Neuronal stem cell (in vitro differentiated cells): ENCODE measurements at places on chromosomes 11 and 22.

DNA sequence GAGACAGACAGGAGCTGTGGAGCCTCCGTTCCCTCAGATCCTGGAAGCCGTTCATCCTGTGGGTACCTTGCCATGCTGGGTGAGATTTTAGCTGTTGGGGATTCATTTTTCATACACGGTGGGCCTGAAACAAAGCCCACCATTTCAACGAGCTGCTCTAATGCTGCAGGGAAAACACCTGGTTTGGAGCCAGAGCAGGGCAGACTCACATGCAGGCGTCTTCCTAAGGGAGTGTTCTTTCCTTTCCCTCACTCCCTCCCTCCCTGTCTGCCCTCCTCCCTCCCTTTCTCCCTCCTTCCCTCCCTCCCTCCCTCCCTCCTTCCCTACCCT lies 52.5 kb downstream of the CD6 start:
- no peak for DNase-seq
- H3K4me1 ChIP-seq, result peaks cover 9% of the 10 kb centered on the region
- H3K27me3 ChIP-seq, result no peaks in the 10 kb centered on the region
- no peaks in the 10 kb centered on the region for H3K36me3 ChIP-seq
- H3K27ac ChIP-seq, result no peak overlapping the region

- no peak overlapping the region for H3K4me3 ChIP-seq
- peaks cover 5% of the 10 kb centered on the region for H3K4me1 ChIP-seq
- H3K27ac ChIP-seq, result no peak overlapping the region
- H3K27me3 ChIP-seq, result no peaks in the 10 kb centered on the region
- no peak for DNase-seq
- H3K36me3 ChIP-seq, result peaks cover 3% of the 10 kb centered on the region
These were observed 89.0 kb downstream of the CWC15 start for GRCh38 chr11:94884376-94884775.

- no peak overlapping the region for H3K4me3 ChIP-seq
- no peaks in the 10 kb centered on the region for H3K4me1 ChIP-seq
- DNase-seq, result no peak
- no peaks in the 10 kb centered on the region for H3K27me3 ChIP-seq
- no peaks in the 10 kb centered on the region for H3K36me3 ChIP-seq
These were observed 139.6 kb upstream of the LMO1 start for GRCh38 chr11:8403310-8403709.

- H3K27me3 ChIP-seq, result no peaks in the 10 kb centered on the region
- peaks cover 7% of the 10 kb centered on the region for H3K4me1 ChIP-seq
- H3K4me3 ChIP-seq, result no peak overlapping the region
- no peaks in the 10 kb centered on the region for H3K36me3 ChIP-seq
These were observed 44.0 kb upstream of the OPCML start for GRCh38 chr11:133576351-133576750.

DNA sequence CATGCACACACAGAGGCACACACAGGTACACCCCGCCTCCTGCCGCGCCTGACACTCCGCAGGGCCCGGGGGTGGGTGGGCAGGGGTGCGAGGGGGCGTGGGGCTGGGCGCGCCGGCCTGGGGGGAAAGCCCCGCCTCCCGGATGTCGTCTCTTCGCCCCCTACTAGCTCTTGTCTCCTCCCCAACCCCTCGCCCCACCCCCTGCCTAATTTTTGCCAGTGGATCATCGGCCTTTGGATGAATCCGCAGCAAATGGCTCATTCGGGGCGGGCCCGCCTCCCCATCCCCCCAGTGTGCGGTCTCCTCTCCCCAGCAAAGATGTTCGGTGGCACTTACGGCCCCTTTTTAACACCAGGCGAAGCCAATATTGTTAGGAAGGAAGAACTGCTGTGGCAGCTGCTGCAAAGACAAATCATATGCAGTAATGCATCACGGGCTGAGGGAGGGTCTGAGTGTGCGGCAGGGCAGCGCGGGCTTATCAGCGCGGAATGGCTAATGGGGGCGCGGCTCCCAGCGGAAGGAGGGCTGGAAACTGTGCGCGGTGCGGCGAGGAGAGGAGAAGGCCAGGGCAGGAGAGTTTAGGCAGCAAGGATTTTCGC lies 13.4 kb upstream of the NECTIN1 start:
- peak; percentile 44 for DNase-seq
- no peak overlapping the region for H3K27ac ChIP-seq
- peaks cover 67% of the 10 kb centered on the region for H3K27me3 ChIP-seq
- peak overlapping the region; percentile 69 for H3K4me3 ChIP-seq
- no peaks in the 10 kb centered on the region for H3K36me3 ChIP-seq
- H3K4me1 ChIP-seq, result peaks cover 8% of the 10 kb centered on the region

- H3K27me3 ChIP-seq, result peaks cover 18% of the 10 kb centered on the region
- H3K27ac ChIP-seq, result no peak overlapping the region
- no peaks in the 10 kb centered on the region for H3K36me3 ChIP-seq
- H3K4me1 ChIP-seq, result no peaks in the 10 kb centered on the region
- no peak overlapping the region for H3K4me3 ChIP-seq
These were observed 14.7 kb downstream of the LAYN start for GRCh38 chr11:111555255-111555654.

- no peak overlapping the region for H3K27ac ChIP-seq
- H3K36me3 ChIP-seq, result no peaks in the 10 kb centered on the region
- no peak for DNase-seq
- H3K27me3 ChIP-seq, result no peaks in the 10 kb centered on the region
These were observed 52.7 kb upstream of the MYEOV start for GRCh38 chr11:69241075-69241740.

DNA sequence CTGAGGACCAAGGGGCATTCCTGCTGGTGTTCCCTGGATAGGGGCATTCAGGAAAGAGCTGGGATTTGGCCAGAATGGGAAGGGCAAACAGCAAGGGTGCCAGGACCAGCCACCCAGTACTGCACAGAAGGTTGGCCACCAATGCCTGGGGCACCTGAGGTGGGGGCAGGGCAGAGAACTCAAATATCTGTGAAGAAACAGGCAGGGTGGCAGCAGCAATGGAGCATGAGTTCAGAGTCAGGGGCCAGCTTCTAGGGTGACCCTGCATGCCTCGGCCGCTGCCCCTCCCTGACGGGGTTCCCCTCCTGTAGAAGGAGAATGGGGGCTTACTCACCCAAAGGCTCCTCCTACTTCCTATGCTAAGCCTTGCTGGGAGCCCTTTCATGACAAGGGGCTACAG lies 79.3 kb upstream of the SHANK2 start:
- no peaks in the 10 kb centered on the region for H3K4me1 ChIP-seq
- H3K27ac ChIP-seq, result no peak overlapping the region
- no peaks in the 10 kb centered on the region for H3K27me3 ChIP-seq
- no peak overlapping the region for H3K4me3 ChIP-seq

DNA sequence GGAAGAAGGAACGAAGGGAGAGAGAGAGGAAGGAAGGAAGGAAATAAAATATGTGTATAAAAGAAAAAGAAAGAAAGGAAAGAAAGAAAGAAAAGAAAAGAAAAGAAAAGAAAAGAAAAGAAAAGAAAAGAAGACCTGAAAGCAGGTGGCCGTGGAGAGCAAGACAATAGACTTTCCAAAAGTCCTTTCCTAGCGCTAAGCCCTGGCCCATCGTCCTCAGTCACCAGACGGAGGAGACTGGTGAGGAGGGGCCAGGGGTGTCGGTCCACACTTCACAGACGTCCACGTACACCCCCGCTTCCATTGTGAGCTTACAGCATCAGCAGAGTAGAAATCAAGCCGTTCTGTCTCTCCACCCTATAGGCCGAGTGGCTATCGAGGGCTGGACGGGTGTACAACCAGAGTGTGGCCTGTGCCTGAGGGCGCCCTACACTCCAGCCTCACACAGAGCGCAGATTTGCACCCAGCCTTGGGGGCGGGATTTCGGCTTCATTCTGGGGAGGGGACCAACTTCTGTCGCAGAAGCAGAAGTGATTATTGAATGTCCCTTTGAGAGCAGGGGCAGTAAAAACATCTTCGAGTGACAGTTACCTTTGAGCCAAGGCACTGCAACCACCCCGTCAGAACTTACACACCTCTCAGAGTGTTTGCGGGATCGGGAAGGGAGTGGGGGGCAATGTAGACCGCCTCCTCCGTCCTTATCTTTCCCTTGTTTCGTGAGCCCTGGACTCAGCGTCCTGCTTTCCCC lies 2.0 kb upstream of the BSX start:
- no peaks in the 10 kb centered on the region for H3K4me1 ChIP-seq
- DNase-seq, result no peak
- H3K4me3 ChIP-seq, result peak overlapping the region; percentile 40
- no peak overlapping the region for H3K27ac ChIP-seq

- H3K27ac ChIP-seq, result no peak overlapping the region
- H3K4me1 ChIP-seq, result no peaks in the 10 kb centered on the region
- H3K36me3 ChIP-seq, result no peaks in the 10 kb centered on the region
- no peak for DNase-seq
- no peaks in the 10 kb centered on the region for H3K27me3 ChIP-seq
- H3K4me3 ChIP-seq, result no peak overlapping the region
These were observed 14.9 kb downstream of the GAS2 start for GRCh38 chr11:22681281-22681812.

GRCh38 chr11:97537407-97538150 lies 1147.8 kb downstream of the JRKL start:
- no peak overlapping the region for H3K4me3 ChIP-seq
- no peak overlapping the region for H3K27ac ChIP-seq
- H3K4me1 ChIP-seq, result no peaks in the 10 kb centered on the region
- H3K27me3 ChIP-seq, result no peaks in the 10 kb centered on the region
- no peaks in the 10 kb centered on the region for H3K36me3 ChIP-seq

- no peak overlapping the region for H3K27ac ChIP-seq
- H3K4me3 ChIP-seq, result no peak overlapping the region
- DNase-seq, result no peak
These were observed 2.8 kb upstream of the SIDT2 start for GRCh38 chr11:117175781-117176180.

- no peaks in the 10 kb centered on the region for H3K27me3 ChIP-seq
- H3K36me3 ChIP-seq, result no peaks in the 10 kb centered on the region
- no peak for DNase-seq
- no peak overlapping the region for H3K27ac ChIP-seq
- H3K4me1 ChIP-seq, result no peaks in the 10 kb centered on the region
These were observed 62.7 kb downstream of the LIF start for GRCh38 chr22:30183861-30184278.

DNA sequence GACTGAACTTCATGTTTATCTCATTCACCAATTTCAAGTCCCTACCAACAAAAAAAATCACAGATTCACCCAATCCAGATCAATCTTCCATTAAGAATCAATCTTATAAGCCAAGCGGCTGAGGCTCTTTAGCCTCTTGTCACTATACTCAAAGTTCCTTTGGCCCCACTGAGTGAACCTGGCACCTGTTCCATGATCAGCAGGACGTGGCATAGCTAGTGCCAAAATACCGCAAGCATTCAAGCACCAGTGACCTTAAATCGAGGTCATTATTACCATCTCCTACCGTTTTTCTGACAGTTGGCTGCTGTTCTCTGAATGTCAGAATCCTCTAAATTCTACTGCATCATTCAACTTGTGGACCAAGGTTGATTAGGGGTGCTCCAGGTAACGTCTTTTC lies 141.2 kb downstream of the CADM1 start:
- H3K27ac ChIP-seq, result no peak overlapping the region
- DNase-seq, result no peak
- no peaks in the 10 kb centered on the region for H3K36me3 ChIP-seq
- no peak overlapping the region for H3K4me3 ChIP-seq
- no peaks in the 10 kb centered on the region for H3K27me3 ChIP-seq
- no peaks in the 10 kb centered on the region for H3K4me1 ChIP-seq

DNA sequence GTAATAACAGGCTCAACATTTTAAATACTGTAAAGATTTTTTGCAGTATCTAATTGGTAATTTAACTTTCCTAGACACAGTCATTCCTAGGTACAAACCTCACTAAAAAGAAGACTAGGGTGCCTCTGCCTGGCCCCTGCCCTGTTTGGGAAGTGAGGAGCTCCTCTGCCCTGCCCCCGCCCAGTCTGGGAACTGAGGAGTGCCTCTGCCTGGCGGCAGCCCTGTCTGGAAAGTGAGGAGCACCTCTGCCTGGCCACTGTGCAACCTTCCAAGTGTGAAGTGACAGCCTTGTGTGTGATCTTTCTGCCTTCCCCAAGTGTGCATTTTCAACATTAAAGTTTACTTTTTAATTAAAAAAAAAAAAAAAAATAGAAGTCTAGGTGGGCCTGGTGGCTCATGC lies 4.2 kb downstream of the CHORDC1 start:
- DNase-seq, result no peak
- peaks cover 2% of the 10 kb centered on the region for H3K4me1 ChIP-seq
- no peaks in the 10 kb centered on the region for H3K27me3 ChIP-seq
- H3K36me3 ChIP-seq, result peaks cover 37% of the 10 kb centered on the region

GRCh38 chr11:124069429-124070401 lies 28.6 kb upstream of the OR10G7 start:
- DNase-seq, result peak; percentile 41
- no peaks in the 10 kb centered on the region for H3K36me3 ChIP-seq
- no peak overlapping the region for H3K27ac ChIP-seq
- H3K27me3 ChIP-seq, result peaks cover 8% of the 10 kb centered on the region

- H3K4me3 ChIP-seq, result no peak overlapping the region
- no peak for DNase-seq
- H3K27ac ChIP-seq, result no peak overlapping the region
- no peaks in the 10 kb centered on the region for H3K36me3 ChIP-seq
These were observed 55.2 kb downstream of the PPFIBP2 start for GRCh38 chr11:7569044-7569443.

DNA sequence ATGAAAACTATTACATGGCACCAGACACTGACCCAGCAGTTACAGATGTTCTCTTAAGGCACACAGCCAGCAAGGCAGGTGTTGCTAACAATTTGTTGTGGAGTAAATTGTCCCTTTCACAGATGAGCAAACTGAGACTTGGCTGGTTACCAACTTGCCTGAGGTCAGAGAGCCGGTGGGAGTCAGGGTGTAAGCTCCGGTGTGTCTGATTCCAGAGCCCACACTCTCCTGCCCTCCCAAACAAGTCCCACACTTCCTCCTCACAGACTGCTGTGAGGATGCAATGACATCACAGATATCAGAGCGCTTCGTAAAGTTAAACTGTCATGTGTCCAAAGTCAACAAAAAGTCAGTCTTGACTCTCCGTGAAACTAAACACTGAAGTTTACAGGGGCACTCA lies 12.5 kb downstream of the GDPD5 start:
- H3K27ac ChIP-seq, result no peak overlapping the region
- H3K4me1 ChIP-seq, result peaks cover 3% of the 10 kb centered on the region
- no peak for DNase-seq
- H3K27me3 ChIP-seq, result no peaks in the 10 kb centered on the region
- no peaks in the 10 kb centered on the region for H3K36me3 ChIP-seq
- no peak overlapping the region for H3K4me3 ChIP-seq

GRCh38 chr11:30879322-30880005 lies 293.3 kb upstream of the MPPED2 start:
- no peak for DNase-seq
- no peak overlapping the region for H3K27ac ChIP-seq
- peaks cover 1% of the 10 kb centered on the region for H3K4me1 ChIP-seq
- H3K4me3 ChIP-seq, result no peak overlapping the region

- DNase-seq, result peak; percentile 58
- H3K36me3 ChIP-seq, result no peaks in the 10 kb centered on the region
- H3K27ac ChIP-seq, result peak within 1 kb of the TSS; percentile 79
- peak within 1 kb of the TSS; percentile 33 for H3K4me3 ChIP-seq
- peaks cover 13% of the 10 kb centered on the region for H3K4me1 ChIP-seq
- no peaks in the 10 kb centered on the region for H3K27me3 ChIP-seq
These were observed at the start of gene NR1H3 for GRCh38 chr11:47257517-47258316. NR1H3 (plus strand) TSS chr11:47257996; CDS start chr11:47259217, 1,221 bp downstream.

- peaks cover 23% of the 10 kb centered on the region for H3K36me3 ChIP-seq
- no peak overlapping the region for H3K27ac ChIP-seq
- no peaks in the 10 kb centered on the region for H3K27me3 ChIP-seq
- DNase-seq, result no peak
- peak overlapping the region; percentile 44 for H3K4me3 ChIP-seq
- peaks cover 15% of the 10 kb centered on the region for H3K4me1 ChIP-seq
These were observed 1.0 kb downstream of the PGGHG start for GRCh38 chr11:289712-290620.
